Fibroblast of pulmonary artery (primary cell): ENCODE measurements at places on chromosomes 5 and 9.

DNA sequence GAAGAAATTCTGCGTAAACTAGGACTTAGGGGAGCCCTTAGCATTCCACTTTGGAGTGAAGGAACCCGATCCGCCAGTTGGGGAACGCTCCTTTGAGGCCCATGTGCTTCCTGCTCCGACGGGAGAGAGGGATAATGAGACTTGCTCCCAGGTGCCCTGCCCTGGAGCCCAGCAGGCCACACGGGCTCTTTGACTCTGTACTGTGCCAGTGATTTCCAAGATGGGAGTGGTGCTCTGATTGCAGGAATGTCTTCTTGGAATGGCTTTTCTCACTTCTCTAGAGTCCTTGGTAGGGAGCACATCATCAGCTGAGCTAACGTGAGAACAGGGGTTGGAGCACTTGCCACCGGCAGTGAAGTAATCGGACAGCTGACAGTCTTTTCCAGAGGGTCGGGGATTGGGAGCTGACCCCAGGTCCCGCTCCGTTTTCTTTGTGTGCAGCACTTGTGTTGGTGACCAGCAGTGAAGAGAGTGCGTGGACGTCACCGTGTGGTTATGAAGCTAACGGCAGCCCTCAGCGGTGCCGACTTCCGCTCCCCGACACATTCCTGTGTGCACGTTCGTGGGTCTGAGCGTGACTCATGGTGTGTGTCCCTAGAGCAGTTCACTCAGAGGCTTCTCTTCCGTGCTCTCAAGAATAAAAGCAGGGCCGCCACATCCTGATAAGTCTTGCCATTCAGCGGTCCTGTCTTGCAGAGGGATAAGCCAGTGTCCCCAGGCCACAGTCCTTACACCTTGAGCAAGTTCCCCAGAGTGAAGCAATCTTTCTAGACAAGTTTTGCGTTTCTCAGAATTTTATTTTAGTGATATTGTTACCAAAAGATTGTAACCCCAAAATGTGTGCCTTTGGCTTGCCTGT lies 25.6 kb downstream of the ABL1 start:
- DNase-seq, result peak; percentile 97

DNA sequence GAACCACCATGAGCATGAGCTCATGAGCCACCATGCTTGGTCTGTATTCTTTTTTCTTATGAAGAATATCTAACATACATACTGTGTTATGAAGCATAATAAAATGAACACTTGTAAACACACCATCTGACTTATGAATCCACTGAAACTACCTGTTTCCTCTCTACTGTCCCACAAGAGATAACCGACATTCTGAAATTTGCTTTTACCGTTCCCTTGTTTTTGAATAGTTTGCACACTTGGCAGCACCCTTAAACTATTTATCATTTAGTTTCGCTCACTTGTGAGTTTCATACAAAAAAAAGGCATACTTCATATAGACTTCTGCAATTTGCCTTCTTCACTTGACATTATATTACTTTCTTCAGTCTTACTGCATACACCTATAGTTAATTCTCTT lies 8.9 kb downstream of the LARS1 start:
- DNase-seq, result no peak

GRCh38 chr9:94813379-94813778 lies 86.9 kb downstream of the AOPEP start:
- peak; percentile 16 for DNase-seq

DNA sequence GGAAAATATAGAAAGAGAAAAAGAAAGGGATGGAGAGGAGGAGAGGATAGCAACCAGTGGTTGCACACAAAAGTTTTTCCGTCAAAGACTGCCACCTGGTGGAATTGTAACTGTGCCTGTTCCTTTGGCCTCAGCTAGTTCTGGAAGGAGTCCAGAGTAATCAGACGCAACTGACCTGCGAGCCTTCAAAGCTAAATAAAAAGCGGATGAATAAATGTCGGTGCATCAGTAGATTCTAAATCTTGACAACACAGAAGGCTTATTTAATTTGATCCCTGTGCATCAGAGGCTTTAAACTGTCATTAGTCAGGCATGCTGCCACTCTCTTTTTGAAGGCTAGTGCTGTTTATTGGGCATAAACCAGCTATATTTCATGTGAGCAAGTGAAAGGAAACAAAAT lies 132.9 kb upstream of the ACO1 start:
- peak; percentile 62 for DNase-seq

GRCh38 chr9:120854596-120855327 lies 12.0 kb upstream of the PSMD5 start:
- no peak for DNase-seq

DNA sequence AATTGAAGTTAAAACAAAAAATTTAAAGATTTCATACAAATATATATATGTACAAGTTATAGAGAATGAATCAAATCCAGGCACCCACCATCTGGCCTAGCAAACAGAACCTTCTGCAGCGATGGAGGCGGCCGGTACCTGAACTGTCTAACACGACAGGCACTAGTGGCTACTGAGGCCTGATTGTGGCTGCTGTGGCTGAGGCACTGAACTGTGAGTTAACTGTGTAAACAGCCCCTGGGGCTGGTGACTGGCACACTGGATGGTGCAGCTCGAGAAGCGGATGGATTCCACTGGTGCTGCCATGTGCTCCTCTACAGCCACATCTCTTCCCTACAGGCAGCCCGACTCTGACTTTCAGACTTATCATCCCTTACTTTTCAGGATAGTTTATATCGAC lies 82.4 kb downstream of the RAPGEF1 start:
- DNase-seq, result no peak

DNA sequence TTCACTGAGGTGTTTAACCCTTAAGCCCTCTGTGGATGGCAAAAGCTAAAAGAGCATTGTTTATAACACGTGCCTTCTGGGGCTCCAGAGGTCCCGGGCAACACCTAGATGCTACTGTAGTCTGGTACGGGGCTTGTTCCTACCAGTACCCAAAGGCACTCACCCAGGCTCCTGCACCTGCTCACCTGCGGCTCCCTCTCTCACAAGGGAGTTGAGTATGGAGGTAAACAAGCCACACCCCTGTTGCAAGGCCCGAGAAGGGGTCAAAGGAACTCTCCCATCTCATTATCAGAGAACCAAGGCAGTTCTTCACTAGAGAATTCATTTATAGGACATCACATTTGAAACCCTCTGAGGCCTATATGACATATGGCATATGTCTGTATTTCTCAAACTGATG lies 53.4 kb upstream of the IL6ST start:
- DNase-seq, result no peak

DNA sequence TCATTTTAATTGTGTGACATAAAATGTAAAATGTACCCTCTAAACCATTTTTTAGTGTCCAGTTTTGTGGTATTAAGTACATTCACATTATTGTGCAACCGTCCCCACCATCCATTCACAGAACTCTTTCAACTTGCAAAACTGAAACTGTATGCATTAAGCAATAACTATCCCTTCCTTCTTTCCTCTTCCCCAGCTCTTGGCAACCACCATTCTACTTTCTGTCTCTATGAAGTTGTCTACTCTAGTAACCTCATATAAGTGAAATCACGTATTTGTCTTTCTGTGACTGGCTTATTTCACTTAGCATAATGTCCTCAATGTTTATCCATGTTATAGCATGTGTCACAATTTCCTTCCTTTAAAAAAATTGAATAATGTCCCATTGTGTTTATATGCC lies 142.4 kb downstream of the C9orf152 start:
- DNase-seq, result peak; percentile 89

DNA sequence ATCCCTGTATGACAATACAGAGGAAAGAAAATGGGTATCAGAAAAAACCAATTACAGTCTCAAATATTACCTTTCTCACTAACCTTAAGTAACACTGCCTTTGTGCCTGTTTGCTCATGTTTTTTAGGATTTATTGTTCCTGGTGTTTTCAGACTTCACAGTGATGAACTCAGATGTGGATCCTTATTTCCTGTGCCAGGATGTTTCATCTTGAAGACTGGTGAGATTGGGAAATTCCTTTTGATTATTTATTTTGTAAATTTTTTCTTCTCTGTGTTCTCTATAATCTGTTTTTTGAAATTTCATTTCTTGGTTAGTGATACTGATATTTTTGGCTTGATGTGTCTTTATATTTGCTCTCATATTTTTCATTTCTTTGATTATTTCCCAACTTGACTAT lies 142.4 kb upstream of the GRIN3A start:
- DNase-seq, result no peak

DNA sequence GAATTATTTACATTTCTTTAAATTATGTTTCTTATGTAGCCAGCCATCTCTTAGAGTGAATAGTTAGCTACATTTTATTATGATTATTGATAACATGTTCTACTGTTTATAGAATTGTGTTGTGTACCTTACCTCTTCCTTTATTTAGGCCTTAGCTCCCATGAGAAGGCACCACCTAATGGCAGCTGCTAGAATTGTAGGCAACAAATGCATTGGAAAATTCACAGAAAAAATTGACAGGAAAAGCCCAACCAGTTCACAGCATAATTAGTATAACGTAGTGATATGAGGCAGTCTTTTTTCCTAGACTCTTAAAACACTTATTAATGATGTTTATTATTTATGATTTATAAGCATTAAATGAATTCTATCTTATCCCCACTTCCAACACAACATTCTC lies 175.8 kb downstream of the WDR70 start:
- DNase-seq, result no peak

- no peak for DNase-seq
Measured at GRCh38 chr5:32144378-32145207, 29.5 kb downstream of the GOLPH3 start.

DNA sequence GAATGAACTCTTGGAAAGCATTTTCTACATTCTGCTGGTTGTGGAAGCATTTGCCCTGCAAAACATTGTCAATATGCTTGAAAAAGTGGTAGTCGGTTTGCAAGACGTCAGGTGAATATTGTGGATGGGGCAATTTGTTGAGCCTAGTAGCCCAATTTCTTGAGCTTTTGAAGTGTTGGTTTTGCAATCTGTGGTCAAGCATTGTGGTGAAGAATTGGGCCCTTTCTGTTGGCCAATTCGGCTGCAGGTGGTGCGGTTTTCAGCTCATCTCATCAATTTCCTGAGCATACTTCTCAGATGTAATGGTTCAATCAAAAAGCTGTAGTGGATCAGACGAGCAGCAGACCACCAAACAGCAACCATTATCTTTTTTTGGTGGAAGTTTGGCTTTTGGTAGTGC lies 426.8 kb upstream of the CDH9 start:
- no peak for DNase-seq

- DNase-seq, result no peak
Measured at GRCh38 chr5:102313912-102314311, 17.8 kb upstream of the SLCO4C1 start.

DNA sequence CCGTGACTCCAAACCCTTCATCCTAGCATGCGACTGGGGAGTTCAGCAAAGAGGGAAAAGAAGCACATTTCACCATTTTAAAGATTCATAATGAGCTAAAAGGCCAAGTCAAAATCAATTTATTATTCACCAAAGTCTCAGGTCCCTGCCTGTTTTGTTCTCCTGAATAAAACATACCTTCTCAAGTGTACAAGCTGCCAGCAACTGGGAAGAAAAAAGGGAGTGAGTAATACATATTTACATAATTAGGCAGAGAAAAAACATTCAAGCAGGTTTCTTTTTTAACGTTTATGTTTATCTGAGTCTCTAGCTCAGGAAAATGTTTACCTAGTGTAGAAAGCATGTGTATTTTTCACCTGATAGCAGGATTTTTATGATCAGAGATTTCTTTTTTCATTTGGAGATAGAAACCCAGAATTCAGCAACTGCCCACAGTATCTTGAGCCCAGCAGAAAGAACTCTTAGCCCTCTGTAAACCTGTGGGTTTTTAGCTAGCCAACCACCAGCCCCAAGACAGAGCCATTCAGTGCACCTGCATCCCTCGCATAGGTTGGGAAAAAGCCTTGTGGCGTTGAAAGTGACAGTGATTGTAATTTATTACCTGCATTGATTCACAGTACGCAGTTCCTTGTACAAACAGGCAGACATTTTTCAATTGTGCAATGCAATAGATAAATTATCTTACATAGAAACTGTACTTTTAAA lies 117.9 kb upstream of the GRIA1 start:
- DNase-seq, result no peak

DNA sequence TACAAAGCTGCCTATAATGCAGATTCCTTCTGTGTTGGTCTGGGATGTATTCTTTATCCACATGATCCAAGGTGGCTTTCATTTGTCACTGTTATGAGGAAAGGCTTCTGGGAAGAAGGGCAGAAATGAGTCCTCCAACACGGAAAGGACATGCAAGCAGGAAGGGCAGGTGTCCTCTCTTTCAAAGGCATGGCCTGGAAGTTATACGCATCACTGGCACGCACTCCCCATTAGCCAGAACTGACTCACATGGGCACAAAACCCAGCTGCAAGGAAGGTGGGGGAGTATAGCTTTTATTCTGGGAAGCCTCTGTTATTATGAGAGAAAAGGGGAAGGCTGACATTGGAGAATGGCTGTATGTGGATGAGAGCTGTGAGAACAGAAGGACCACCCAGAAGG lies 141.3 kb upstream of the ZNF618 start:
- no peak for DNase-seq

GRCh38 chr5:24497591-24498157 lies 147.1 kb downstream of the CDH10 start:
- no peak for DNase-seq

DNA sequence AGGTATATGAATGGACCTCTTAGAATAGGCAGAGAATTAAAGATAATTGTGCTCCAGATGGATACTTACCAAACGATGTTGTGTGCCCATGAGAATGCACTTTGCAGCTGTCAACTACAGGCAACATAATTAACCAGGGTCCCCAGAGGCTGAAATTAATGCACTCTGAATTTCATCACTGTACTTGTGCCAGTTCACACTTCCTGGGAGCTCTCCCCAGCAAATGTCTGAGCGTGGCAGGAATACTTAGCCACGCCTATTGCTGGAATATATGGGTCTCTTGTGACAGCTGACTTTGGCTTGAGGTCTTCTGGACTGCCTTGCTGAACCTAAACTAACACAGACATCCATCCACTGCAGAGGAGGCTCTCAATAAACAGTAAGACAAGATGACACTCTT lies 11.9 kb upstream of the C1QTNF2 start:
- DNase-seq, result no peak

GRCh38 chr5:99317136-99317535 lies 388.3 kb upstream of the CHD1 start:
- no peak for DNase-seq

DNA sequence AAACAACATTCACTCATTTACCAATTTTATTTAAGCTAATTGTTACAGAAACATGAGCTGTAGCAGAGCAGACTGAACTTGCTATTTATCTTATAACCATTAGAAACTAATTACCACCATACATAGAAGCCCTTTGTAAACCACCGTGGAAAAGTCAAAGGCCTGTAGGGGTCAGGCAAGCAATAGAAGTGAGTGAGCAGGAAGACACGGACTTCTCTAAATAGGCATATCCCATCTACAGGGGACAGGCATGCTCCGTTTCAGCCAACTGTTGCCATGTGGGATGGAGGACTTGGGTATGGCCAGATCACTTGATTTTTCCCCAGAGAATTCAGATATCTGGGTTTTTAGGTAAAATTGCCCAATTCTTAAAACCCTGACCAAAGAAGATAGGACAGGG lies 44.8 kb downstream of the PRRC1 start:
- peak; percentile 31 for DNase-seq

DNA sequence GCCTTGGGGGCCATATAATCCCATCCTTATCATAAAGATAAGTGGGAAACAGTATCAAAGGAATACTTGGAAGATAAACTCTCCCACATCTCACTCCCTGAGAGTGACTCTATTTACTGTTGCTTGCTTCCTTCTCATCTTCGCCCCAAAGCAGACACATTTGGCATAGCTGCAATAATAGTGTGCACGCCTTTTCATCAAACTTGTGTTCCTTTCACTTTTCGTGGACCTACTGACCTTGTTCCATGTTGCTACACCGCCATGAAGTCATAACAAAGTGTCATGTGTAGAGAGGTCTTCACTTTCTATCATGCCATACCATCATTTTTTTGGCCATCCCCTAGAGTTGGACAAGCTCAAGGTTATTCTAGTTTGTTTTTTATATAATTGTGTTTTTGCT lies 200.0 kb upstream of the MSX2 start:
- no peak for DNase-seq
